ENCODE measurements at places on chromosomes 5 and 9.

GRCh38 chr9:129290606-129291005 is 112.5 kb upstream of the IER5L start:
- DNase-seq: no peak

- no peak for DNase-seq
Measured at GRCh38 chr9:108688676-108689075, 167.1 kb downstream of the ACTL7B start.

DNA sequence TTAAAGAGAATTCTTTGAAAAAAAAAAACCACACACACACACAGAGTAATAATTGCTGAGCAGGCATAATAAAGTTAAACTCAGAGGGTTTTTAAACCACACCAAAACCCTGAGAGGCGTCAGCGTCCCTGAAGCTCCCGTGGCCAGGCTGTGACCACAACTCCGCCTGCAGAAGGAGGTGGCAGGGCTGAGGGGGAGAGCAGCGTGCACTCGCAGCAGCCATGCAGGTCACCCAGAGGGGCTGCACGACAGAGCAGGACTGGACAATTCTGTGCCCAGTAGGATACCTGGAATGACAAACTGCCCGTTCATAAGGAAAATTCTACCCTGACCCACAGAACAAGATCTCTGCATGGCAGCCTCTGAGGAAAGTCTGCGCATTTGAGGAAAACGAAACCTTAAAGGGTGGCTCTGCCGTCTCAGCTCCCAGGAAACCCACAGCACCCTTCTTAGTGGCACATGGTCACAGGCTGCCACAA is 44.0 kb downstream of the ROR2 start:
- DNase-seq: no peak

DNA sequence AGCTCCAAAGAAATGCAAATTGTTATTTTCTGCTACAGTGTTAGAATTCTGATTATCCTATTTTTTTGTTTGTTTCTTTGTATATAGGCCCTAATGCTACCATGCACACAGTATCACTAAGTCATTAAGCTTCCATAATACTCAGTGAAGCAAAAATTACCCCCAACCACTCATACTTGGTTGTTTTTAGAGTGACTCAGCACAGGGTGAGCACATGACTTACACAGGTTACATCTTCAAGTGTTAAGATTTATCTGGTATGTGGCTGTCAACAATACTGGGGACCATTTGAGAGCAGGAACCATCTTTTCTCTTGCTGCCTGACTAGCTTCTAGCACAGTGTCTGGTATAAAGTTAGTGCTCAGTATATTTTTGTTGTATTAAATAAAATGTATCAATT is 255.8 kb upstream of the SLC24A2 start:
- DNase-seq: no peak

DNA sequence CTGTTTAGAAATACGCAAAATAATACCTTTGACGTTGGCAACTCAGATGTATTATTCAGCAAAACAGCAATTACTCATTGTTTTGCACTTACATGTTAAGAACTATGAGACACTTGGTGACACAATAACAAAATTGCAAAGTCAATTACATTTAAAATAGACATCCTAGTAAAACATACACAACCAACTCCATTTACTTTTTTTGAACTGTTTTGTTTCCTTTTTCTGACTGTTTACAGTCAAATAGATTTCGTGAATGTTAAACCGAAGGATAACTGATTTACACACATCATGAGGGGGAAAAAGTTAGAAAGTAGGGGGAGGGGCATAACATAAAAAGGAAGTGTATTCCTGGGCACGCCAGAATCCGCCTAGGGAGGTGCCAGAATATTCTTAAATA is 220.1 kb downstream of the MEF2C start:
- no peak for DNase-seq

DNA sequence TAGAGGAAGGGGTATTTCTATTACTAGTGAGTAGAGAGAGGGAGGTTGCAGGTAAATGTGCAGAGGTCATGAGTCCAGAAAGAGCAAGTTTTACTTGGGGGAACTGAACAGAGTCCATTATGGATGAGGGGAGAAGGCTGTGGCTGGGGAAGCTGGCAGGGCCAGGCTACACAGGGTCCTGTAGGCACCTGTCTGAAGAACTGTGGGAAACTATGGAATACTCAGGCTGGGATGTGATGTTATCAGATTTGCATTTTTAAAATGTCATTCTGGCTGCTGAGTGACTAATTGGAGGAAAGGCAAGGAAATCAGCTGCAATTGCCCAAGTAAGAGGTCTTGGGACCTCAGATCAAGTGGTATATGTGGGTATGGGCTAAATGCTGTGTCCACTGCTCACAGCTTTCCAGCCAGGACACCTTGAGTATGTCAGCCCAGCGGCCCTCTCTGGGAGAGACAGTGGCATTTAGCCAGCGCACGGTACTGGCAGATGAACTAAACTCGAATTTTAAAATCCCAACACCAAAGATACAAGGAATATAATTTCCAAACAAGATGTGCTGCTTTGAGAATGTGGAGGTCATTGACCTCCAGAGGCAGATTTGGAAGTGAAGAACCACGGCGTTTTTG is 49.1 kb downstream of the FGF1 start:
- no peak for DNase-seq

- no peak for DNase-seq
Measured at GRCh38 chr9:130208600-130209347, 36.6 kb downstream of the NCS1 start.

DNA sequence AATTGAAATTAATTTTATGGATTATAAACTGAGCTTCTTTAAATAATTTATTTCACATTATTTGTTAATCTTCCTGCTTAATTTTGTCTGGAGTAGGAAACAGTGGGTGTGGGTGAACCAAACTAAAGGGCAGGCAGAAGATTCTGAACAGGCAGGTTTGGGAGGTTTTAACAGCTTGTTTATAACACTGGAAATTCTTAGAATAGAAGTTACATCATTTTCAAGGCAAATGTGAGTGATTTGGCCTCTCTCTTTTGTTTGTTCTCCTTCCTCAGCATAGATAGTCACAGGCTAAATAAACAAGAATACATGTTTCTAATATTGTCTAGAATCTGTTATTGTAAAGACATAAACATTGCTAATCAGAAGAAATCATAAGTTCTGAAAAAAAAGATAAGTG is 970.9 kb upstream of the NUDT12 start:
- no peak for DNase-seq

- no peak for DNase-seq
Measured at GRCh38 chr5:39253196-39253595, 33.8 kb upstream of the FYB1 start.

Measured in omental fat pad (tissue), 4 donors.